Chondrocyte (in vitro differentiated cells): ENCODE measurements at places on chromosomes 16 and 17. TPM values are rescaled to one million over a fixed set of nuclear protein-coding genes. Genes with fewer than 3 reads are reported as not detected.

GRCh38 chr16:58307583-58308312 is 12.9 kb upstream of the PRSS54 start:
- DNase-seq: no peak

GRCh38 chr17:799261-799660 is 17.1 kb downstream of the MRM3 start:
- no peak for DNase-seq

DNA sequence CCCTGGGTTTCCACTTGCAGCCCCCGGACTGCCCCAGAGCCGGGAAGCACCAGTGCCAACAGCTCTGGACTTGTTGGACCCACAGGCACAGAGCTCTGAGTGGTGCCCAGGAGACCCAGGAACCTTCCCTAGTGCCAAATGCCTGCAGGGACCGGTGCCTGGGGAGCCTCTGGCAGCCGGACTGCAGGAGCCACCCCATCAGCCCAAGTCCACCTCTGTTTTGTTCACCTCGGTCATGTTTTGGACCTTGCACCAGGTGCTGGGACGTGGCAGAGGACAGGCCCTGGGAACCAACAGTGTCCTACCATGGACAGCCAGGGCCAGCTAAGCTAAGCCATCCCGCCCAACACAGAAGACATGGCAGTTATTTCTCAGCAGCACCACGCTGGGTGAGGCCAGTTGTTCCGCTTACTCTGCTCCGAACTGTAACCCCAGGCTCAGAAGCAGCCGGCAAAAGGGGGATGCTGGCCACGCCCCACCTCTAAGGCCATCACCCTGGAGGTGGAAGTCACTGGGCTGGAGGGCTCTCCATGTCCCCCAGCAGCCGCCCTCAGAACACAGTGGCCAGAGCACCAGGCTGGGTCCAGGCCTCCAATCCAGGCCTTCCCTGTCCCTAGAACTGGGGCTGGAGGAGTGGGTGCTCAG is 79.8 kb downstream of the AMFR start:
- peak; percentile 54 for DNase-seq

DNA sequence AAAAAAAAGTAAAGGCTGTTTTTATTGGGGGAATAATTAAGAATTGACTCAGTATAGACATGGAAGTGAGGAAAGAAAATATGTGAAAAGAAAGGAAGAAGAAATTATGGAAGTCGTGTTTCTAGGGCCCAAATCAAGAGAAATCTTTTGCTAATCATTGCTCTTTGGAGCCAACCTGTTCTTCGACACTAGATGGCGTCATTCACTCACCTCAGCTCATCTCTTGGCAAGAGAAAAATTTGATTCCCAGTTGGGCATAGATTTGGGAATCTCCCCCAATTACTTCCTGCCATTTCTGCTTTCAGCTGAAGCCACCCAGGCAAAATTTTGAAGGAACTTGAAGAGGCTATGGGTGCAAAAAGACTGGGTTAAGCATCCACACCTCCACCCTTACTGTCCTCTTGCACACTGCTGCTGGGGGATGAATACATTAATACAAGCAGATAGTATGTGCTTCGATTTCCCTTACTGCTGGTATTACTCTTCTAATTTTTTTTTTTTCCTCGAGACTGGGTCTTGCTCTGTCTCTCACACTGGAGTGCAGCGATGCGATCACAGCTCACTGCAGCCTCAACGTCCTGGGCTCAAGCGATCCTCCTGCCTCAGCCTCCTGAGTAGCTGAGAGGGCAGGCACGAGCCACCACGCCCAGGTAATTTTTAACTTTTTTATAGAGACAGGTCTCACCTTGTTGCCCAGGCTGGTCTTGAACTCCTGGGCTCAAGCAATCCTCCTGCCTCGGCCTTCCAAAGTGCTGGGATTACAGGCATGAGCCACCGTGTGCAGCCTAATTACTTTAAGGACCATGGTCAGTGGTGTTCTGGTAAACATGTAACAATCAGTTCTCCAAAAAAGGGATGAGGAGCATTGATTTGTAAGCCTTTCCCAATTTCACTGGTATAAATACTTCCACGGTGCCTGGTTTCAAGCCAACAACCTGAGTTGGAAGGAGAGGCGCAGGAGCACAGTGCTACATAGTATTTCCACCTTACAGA is 13.5 kb downstream of the PSMD7 start:
- DNase-seq: no peak

Gene SOCS3
- 13.6 to 26.2 TPM (median 14.4 TPM) in 3 replicates for total RNA-seq
